Naive thymus-derived CD4-positive, alpha-beta T cell (primary cell): ENCODE measurements at places on chromosomes 3 and 15. TPM values are rescaled to one million over a fixed set of nuclear protein-coding genes. Genes with fewer than 3 reads are reported as not detected.

Gene HESX1
- not detected for total RNA-seq

Gene TASOR
- 113 TPM for total RNA-seq

- no peak for DNase-seq
Observed at GRCh38 chr15:42053914-42054313, 33.1 kb upstream of the PLA2G4E start.

Gene CNTN6
- not detected for total RNA-seq

DNA sequence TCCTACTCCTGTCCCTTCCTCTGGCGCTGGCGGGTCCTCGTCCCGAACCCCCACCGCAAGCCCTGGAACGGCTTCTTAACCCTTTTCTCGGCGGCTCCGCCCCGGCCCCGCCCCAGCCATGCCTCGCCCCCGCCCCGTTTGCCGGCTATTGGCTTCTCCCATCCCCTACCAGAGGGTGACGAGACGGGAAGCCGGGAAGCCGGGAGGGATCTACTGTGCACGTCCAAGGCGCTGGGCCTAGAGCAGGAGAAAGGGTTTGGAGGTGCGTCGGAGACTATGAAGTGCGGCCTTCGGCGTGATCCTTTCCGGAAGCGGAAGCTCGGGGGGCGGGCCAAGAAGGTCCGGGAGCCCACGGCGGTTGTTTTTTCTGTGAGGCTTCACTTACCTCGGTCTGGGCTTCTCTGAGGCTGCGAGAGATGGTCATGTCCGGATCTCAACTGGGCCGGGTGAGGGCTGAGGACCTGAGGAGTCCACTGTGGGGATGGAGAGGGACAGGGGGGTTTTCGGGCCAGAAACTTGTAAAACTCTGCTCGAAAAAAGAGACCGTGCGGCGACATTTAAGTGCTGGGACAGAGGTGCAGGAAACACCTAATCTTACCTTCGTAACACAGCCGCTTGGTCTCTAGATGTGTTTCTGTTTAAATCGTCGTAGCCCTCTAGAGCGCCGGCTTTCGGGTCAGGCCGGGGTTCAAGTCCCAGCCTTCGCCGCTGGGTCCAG is 21.4 kb downstream of the ROPN1B start:
- DNase-seq: peak; percentile 72

Gene CHRM5
- total RNA-seq: not detected in 2 replicates

DNA sequence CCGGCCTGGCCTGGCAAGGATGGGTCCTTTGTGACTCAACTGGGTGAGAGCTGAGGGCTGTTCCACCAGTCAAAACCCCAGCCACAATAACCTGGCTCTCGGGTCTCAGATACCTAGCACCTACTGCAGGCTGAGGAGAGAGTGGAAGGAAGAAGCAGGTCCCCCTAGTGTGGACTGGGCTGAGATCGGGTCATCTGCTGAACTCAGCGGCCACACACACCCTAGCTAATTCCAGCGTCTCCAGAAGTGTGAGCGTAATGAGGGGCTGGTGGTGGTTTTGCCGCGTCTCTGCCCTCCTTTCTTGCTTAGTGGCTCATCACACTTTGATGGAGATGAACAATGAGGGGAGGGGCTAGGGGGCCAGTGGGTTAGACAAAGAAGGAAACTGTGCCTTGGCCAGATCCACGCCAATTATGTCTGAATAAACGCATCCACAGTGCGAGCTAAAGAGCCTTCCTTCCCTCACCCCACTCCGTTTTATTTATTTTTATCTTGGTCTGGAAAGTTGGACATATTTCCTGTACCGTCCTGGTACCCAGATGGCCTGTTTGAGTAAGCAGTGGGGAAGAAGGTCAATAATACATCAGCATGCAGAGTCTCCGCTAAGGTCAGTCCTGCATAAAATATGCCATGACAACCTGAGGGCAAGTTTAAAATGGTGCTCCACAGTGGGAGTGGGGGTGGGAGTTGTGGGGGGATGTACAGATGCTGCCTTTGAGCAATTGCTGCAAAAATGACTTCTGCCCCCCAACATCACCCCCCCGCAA is 370.0 kb downstream of the WDR72 start:
- no peak for DNase-seq

- DNase-seq: no peak
Observed at GRCh38 chr3:73134034-73134433, 72.6 kb downstream of the EBLN2 start.

- DNase-seq: no peak
Observed at GRCh38 chr3:29370476-29371420, 89.9 kb downstream of the RBMS3 start.

- no peak for DNase-seq
Observed at GRCh38 chr15:95757171-95757570, 573.3 kb upstream of the NR2F2 start.

Gene PSTPIP1
- total RNA-seq: 182 and 189 TPM in 2 replicates

GRCh38 chr15:74442063-74442462 is 8.3 kb upstream of the SEMA7A start:
- no peak for DNase-seq

DNA sequence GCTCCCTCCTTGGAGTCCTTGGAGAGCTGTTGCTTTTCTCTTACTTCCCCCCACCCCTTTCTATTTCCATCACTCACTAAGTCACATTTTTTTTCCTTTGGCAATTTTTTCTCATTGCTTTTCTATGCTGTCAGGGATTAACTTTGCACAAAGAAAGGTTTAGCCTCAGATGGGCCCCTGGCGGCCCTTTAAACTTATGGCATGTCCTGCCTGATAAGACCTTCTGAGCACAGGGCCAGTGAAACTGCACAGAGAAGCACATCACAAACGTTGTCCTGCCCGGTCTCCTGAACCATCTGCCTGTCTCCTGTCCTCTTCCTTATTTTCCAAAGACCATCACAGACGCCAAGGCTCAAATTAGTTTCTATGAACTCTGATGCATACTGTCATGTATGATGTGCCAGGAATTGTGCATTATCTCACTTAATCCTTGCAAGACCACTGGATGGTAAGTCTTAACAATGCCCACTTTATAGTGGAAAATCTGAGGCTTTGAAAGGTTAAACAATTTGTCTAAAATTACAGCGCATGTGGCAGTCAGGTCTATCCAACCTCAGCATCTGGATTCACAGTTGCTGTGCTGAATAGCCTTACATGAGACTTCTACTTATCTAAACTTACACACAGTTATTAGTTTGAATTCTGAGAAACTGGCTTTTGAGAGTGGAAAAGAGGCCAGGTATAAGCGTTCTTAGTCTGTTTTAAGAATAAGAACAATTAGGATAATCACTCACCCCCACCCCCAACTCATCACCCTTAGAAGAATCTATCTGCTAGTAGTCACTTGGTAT is 648.1 kb downstream of the NTRK3 start:
- DNase-seq: no peak

Gene GP9
- not detected for total RNA-seq

GRCh38 chr15:49023354-49023753 is 22.9 kb downstream of the SECISBP2L start:
- DNase-seq: no peak

Gene LTF
- not detected for total RNA-seq

- peak; percentile 24 for DNase-seq
Observed at GRCh38 chr3:197456261-197457091, 99.3 kb downstream of the BDH1 start.

Gene RTP3
- not detected for total RNA-seq

GRCh38 chr3:76063019-76063418 is 277.7 kb upstream of the ZNF717 start:
- no peak for DNase-seq

- DNase-seq: no peak
Observed at GRCh38 chr3:139718415-139718814, 40.6 kb upstream of the NMNAT3 start.

DNA sequence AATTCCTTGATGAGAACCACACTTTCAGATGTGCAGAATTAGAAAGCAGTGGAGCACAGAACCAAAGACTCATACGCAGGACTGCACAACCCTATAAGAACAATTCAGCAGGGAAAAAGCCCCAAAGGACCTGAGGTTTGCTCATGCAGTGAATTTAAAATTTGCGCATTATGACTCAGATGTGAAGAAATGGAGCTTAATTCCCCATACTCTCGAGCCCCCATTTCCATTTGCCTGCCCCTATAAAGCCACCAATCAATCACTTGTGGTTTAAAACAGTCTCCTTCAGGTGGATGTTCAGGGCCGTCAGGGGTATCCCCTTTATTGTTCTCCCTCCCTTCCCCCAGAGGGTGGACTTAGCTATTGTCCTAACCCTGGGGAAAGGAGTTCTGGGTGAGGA is 221.2 kb downstream of the IGSF11 start:
- no peak for DNase-seq

DNA sequence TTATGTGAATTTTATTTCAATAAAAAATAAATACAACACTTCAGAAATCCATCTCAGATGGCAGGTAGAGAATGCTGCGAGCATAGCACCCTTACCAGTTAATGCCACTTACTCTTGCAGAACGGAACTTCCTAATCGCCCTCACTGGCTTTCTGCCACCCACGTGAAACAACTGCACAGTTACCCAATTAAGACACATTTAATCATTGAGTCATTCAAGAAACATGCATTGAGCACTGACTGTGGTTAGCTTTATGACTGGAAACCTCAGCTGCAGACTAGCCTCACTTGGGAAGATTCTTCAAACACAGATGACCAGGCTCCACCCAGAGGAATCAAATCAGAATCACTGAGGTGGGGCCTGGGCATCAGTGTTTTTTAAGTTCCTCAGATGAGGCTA is 5.6 kb upstream of the MFGE8 start:
- DNase-seq: no peak

DNA sequence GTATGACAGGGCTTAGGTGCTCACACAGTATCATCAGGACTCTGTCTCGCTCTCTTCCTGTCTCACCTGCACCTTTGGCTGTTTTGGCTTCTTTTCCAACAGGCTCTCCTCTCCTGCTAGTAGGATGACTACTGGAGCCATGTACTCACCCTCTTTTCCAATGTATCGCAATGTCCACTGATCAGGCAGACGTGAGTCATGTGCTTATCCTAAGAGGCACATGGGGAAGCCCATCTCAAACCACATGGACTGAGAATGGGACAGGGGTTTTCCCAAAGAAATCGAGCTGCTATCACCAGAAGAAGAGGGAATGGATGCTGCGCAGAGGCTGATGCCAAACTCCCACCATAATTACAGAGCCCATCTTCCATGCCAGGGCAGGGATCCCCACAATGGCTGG is 180.6 kb downstream of the IL5RA start:
- no peak for DNase-seq

GRCh38 chr15:70768257-70768883 is 5.0 kb upstream of the UACA start:
- DNase-seq: no peak

Gene EBLN2
- 10.8 TPM for total RNA-seq

- no peak for DNase-seq
Observed at GRCh38 chr3:107907996-107908395, 182.8 kb downstream of the CD47 start.

Gene EPM2AIP1
- 23.3 and 26.1 TPM in 2 replicates for total RNA-seq

DNA sequence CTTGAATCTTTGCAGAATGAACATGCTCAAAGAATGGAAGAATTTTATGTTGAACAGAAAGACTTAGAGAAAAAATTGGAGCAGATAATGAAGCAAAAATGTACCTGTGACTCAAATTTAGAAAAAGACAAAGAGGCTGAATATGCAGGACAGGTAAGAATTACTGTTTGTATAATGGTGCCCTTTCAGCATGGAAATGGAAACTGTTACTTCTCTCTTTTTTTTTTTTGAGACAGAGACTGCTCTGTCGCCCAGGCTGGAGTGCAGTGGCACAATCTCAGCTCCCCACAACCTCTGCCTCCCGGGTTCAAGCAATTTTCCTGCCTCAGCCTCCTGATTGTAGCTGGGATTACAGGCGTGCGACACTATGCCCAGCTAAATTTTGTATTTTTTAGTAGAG is 27.6 kb upstream of the CLDN11 start:
- no peak for DNase-seq

DNA sequence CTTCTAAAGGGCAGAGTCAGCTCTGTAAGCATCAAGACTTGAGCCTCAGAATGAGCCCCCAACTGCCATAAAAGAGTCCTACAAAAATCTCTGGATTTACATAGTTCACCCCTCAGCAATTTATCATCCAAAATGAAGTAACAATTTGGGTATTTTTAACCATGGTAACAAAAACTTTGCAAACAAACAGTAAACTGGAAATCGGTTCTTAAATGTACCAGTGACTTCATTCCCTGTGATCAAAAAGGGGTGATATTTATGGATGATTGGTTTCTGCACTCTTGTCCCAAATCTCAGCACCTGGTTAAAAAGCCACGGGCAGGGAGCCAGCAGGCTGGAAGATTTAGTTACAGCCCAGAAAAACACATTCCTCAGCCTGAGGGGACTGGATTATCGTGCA is 73.6 kb downstream of the TFG start:
- no peak for DNase-seq

Gene CYP1A2
- total RNA-seq: not detected

- DNase-seq: peak; percentile 31
Observed at GRCh38 chr15:66401130-66402021, 14.7 kb downstream of the MAP2K1 start.

Gene ZNF501
- 4.1 TPM for total RNA-seq

DNA sequence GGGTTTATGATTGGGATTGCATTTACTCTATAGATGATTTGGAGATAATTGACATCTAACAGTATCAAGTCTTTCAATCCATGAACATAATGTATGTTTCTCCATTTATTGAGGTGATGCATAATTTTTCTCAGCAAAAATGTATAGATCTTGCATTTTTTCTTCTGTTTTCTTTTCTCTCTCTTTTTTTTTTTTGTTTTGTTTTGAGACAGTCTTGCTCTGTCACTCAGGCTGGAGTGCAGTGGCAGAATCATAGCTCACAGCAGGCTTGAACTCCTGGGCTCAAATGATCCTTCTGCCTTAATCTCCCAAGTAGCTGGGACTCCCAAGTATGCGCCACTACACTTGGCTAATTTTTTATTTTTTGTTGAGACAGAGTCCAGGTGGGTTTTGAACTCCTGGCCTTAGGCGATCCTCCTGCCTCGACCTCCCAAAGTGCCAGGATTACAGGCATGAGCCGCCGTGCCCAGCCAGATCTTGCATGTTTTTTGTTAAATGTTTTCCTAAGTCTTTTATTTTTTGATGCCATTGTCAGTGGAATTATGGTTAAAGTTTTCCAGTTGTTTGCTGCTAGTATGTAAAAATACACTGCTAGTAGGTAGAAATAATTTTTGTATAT is 3.1 kb downstream of the LMLN start:
- DNase-seq: no peak

Gene TPRG1
- total RNA-seq: 5.4 and 5.8 TPM in 2 replicates

GRCh38 chr3:184590795-184591194 is 29.2 kb downstream of the EPHB3 start:
- no peak for DNase-seq

GRCh38 chr15:82183121-82184031 is 79.2 kb downstream of the EFL1 start:
- no peak for DNase-seq

Gene NR2E3
- not detected in 2 replicates for total RNA-seq

Gene GUCA1C
- total RNA-seq: not detected

- no peak for DNase-seq
Observed at GRCh38 chr3:167162083-167162482, 218.0 kb downstream of the ZBBX start.

Gene ISY1
- 37.4 TPM for total RNA-seq

DNA sequence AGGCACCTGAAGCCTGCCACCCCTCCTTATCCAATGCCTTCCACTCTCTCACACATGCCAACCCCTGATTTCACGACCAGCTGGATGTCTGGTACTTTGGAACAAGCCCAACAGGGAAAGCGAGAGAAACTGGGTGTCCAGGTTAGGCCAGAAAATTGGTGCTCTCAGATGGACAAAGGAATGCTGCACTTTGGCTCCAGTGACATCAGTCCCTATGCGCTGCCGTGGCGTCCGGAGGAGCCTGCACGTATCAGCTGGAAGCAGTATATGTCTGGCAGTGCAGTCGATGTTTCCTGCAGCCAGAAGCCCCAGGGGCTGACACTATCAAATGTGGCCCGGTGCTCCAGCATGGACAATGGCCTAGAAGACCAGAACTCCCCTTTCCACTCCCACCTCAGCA is 45.2 kb downstream of the CDAN1 start:
- DNase-seq: no peak
